ENCODE measurements at places on chromosomes 5 and 9. TPM values are rescaled to one million over a fixed set of nuclear protein-coding genes. Genes with fewer than 3 reads are reported as not detected.

DNA sequence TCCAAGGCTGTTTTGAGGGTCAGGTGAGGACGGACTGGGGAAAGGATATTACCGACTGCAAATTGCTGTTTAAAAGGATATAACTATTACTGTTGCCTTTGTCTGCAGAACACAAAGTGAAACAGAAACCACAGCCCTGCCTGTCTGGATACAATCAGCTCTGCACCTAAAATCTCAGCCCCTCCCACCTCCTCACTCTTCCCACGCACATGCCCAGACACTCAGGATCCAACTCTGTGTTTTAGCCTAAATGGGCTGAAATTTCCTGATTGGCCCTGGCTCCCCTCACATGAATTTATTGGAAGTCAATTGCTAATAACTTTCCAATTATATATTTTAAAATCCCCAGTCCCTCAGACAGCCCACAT lies 176.3 kb upstream of the PPP1R26 start:
- DNase-seq, result peak; percentile 30

Gene CBY3
- not detected for total RNA-seq

Gene CSF1R
- total RNA-seq, result not detected

GRCh38 chr9:112354081-112354743 lies 20.8 kb upstream of the PTBP3 start:
- DNase-seq, result no peak

Gene CER1
- not detected for total RNA-seq

- DNase-seq, result no peak
These were observed 105.7 kb downstream of the LURAP1L start for GRCh38 chr9:12880406-12881015.

- DNase-seq, result no peak
These were observed 7.3 kb downstream of the GRK6 start for GRCh38 chr5:177433658-177434217.

- no peak for DNase-seq
These were observed 141.1 kb downstream of the GCNT1 start for GRCh38 chr9:76600007-76600615.

DNA sequence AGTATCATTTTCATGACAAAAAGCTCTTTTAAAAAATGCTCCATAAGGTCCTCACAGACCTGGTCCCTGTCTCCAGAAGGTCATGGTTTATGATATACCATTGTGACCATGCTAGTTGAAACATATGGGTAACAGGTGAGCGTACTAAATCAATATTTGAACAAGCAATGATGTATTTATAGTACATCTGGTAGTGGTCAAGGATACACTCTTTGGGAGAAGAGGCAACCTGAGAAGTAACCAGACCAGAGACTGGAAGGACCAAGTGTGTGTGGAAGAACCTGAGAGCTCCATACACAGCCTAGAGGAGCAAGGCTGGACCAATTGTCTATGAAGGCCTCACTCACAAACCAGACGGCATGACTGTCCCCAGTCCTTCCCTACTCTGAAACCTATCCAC lies 55.1 kb downstream of the LHFPL2 start:
- no peak for DNase-seq

Gene GLDC
- 4.6 TPM for total RNA-seq

DNA sequence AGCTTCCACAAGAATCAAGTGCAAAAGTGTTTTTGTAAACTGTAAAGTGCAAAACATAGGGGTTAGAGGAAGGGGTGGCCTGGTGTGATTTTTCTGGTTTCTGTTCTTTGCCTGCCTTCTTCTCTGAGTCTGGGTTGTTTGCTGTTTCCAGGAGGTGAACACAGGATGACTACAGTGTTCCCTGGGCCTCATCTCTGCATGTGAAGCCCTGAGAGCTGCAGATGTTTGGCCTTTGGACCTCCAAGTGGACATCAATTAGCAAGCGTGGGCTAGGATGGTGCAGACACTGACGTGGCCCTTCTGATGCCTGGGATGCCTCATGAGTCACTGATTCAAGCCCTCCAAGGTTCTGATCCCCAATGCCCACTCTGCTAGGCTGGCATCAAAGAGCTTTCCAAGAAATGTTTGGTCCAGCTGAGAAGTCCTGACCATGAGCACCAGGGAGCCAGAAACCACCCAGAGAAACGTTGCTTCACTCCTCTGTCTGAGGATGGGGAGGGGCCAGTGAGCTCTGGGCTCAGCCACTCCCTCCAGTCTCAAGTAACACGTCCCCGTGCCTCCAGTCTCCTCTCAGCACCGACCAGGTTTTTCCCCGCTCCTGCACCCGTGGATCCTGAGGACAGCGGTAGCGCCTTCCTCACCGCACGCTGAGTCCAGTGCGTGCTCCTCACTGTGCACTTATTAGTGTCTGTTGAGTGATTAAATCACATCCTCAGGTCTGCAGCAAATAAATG lies 7.6 kb downstream of the IL9 start:
- peak; percentile 44 for DNase-seq

Gene GMCL2
- not detected for total RNA-seq

Gene PCDHA2
- total RNA-seq, result 0.29 TPM

Gene CDKN2B-AS1
- not detected for total RNA-seq

Gene OR2K2
- total RNA-seq, result not detected

DNA sequence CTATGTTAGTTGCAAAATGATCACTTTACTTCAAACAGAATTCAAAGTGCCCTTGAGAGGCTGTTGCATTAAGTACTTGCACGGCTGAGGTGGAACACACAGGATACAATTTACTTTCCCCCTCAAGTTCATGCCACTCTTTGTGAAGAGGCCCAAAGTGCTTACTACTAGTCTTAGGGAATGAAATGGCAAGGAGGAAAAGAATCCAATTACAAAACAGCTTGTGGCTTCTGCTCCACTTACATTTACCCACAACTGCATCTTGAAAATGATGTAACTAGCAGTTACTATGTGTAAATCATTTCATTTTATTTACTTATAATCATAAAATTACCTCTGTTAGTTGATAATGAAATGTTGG lies 14.6 kb downstream of the FOXD1 start:
- DNase-seq, result no peak

Gene SLIT3
- total RNA-seq, result 3.5 TPM

- DNase-seq, result no peak
These were observed 74.0 kb upstream of the PHYKPL start for GRCh38 chr5:178306430-178307225.

- no peak for DNase-seq
These were observed 5.1 kb upstream of the ZFP62 start for GRCh38 chr5:180865981-180866695.

GRCh38 chr9:16884952-16885513 lies 14.6 kb upstream of the BNC2 start:
- DNase-seq, result peak; percentile 70

DNA sequence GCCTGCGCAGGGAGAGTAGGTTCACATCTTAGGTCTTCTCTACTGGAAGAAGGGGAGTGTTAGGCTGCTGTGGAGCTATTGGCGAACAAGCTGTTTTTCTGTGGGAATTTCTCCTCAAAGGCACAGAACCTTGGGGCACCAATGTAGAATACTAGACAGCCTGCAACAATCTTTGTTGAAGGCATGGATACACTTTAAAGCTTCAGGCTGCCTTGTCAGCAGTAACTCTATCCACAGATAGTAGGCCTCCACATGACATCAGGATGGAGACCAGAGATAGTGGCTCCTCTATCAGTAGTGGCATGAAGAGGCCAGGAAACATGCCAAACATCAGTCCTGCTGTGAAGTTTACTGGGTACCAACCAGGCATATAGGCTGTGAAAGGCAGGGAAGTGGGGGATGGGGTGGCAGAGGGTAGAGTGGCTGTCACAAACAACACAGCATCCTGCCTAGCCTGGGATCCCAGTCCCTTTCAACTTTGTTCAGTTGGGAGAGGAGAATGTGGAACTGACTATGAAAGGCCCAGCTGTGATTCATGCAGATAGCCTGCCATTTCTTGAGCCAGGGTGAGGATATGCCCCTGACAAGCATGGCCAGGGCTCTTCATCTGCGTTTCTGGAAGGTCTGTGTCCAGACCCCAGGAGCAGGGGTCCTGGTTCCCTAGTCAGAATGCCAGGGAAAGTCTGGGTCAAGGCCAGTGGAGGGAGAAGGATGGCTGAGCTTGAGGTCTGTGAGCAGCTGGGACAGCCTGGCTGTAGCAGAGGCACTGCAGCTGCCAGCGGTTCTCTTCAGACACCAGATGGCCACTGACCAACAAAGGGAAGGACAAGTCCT lies 1.0 kb upstream of the HK3 start:
- DNase-seq, result no peak

DNA sequence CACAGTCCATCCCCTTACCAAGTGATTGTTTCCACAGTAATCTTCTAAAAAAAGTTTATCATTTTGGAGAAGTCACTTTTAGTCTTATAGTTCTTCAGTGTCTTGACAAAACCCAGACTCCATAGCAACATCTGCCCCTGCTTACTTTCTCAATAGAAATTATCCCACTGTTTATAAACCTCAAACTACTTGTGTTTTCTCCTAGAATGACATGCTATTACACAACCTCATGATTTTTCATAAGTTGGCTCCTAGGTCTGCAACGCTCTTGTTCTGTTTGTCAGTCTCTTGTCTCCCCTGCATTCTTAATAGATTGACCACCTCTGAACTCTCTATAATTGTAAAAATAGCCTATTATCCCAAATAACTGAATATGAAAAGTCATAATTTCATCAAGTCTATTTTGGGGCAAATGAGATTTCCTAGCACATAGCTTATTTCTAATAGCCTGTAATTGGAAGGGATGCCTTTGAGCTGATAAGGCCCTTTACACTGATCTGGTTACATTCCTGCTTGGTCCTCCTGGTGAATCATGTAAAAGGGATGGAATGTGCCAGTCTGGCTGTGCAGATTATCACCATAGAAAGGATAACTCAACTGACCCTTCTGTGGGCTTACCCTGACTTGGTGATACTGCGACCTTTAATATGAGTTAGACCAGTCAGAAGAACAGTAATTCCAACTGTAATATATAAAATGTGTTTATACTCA lies 69.6 kb downstream of the CHSY3 start:
- no peak for DNase-seq

GRCh38 chr5:15992918-15993317 lies 186.7 kb downstream of the MARCHF11 start:
- peak; percentile 37 for DNase-seq

Gene HAVCR2
- total RNA-seq, result 0.12 TPM

GRCh38 chr9:125428902-125429467 lies 167.4 kb downstream of the GAPVD1 start:
- DNase-seq, result no peak
